ENCODE measurements at places on chromosomes 6 and 20.

GRCh38 chr6:148524471-148524882 is 181.8 kb downstream of the SASH1 start:
- DNase-seq: no peak

- DNase-seq: no peak
Measured at GRCh38 chr6:170137911-170138910, 152.7 kb downstream of the DLL1 start.

DNA sequence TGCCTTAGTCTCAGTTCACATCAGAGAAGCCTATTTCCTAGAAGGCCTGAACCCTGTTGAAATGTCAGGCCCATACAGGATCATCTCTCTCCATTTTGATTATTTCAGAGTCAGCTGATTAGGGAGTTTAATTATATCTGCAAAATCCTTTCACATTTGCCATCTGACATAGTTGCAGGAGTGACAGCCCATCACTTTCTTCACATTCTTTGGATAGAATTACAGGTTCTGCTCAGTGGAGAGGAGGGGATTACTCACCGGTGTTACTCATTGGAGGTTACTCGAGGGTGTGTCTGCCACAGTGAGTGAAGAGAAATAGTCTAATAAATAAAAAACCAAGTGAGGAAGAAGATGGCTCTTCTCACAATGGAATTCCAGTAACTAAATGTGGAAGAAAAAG is 216.8 kb downstream of the TMEM242 start:
- DNase-seq: peak; percentile 34

GRCh38 chr6:28488916-28489365 is 26.7 kb downstream of the GPX6 start:
- DNase-seq: no peak

DNA sequence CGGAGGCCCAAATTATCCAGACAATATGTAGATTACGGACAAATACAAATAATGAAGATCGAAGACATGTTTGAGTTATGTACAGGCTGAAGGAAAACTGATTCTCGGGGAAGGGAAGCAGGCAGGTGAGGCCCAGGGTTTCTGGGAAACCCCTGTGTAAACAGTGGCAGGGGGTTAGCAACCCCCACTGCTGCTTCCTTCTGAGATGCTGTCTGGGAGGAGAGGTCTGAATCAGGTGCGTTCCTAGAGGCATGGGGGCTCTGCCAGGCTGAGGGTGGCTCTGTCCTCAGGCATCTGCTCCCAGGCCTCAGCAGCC is 7.2 kb upstream of the MDGA1 start:
- no peak for DNase-seq

GRCh38 chr20:44336725-44337380 is at the start of gene R3HDML:
Gene R3HDML, plus strand, starts transcription at chr20:44337043. Its CDS starts 115 bp downstream, at chr20:44337158.
- DNase-seq: no peak

- no peak for DNase-seq
Measured at GRCh38 chr20:44247131-44247571, at the start of gene GDAP1L1. Gene GDAP1L1, plus strand, starts transcription at chr20:44247308. Its CDS starts 27 bp downstream, at chr20:44247335.

DNA sequence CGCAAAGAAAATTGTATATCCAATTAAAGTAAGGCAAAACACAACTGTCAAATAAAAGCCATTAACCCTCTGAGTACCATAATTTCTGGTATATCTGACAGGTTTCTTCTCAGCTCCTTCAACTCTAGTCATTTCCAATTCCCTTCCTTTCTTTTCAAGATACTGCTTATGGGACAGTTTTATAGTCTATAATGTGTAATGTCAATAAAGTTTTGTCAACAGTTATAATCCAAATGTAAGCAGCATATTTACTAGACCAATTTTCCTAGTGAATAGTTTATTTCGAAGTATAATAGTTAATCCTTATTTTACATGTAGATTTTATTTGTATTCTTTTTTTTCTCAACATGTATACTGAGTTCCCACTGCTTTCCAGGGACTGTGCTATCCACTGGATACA is 1081.8 kb downstream of the EPHA7 start:
- no peak for DNase-seq

DNA sequence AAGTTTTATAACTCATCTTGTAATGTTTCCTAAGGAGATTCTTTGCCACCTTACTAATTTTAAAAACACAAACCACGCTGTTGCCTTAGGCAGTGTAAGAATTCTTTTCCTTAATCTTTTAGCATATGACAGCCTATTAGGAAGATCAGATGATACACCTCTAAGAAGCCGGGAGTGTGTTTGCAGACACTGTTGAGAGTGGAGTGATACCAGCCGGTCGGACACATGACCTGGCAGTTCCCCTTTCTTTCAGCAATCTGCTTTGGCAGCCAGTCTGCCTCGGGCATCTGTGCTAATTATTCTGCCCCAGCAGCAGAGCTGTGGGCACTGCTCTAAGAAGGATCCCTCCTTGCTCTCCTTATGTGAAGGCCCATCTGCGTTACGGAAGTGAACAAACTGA is 50.9 kb downstream of the PLCB4 start:
- DNase-seq: peak; percentile 73

- DNase-seq: no peak
Measured at GRCh38 chr6:75932067-75932466, 140.4 kb downstream of the IMPG1 start.

DNA sequence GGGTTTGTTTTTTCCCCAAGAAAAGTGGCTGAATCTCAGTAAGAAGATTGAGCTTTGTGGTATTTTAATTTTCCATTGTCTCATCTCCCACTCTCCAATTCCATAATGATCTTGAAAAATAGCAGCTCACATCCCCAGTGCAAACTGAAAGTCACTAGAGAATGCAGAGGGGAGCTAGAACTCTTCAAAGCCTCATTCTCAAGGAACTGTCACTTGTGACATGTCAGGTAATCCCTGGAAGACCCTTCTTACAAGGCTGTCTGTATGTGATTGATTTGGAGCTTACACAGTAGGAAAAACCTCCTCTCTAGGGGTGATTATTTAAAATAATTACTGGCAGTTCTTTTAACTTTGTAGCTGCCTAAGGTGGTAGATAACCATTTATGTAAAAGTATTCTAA is 420.4 kb downstream of the CDH26 start:
- DNase-seq: no peak

- no peak for DNase-seq
Measured at GRCh38 chr6:28449056-28449455, 5.8 kb upstream of the ZSCAN23 start.

DNA sequence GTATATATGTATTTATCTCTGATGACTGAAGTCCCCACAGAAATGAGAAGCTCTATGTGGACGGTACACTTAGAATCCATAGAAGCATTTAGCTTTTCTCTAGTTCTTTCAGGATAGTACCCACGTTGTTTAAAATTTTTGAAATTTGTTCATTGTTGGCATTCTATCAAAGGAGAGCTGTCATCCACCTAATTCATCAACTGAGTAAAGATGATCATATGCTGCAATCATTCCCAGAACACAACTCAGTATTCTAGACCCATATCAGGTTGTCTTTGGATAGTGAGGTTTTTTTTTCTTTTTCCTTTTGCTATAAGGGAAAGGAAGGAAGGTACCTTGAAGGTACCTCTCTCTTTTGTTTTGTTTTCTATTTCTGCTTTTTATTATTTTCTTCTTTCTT is 9.3 kb downstream of the SERAC1 start:
- no peak for DNase-seq

DNA sequence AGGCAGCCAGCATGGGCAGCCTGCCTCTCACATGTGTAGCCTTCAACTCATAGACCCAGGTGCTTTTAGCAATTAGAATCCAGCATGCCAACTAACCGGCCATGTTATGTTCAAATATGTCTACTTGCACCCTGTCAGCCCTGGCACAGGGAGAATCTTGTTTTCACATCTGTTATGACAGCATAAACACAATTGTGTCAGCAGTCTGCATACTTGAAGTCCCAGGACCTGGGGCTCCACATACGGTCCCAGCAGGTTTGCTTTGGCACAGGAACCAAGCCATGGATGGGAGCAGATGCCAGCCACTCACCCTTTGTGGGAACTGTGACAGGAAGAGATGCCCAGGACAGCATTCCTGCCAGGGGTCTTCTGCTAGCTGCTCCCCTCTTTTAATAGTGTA is 67.2 kb upstream of the SYNDIG1 start:
- no peak for DNase-seq

- no peak for DNase-seq
Measured at GRCh38 chr6:150702675-150703074, 103.0 kb downstream of the PLEKHG1 start.

- no peak for DNase-seq
Measured at GRCh38 chr6:164109770-164110140, 695.2 kb downstream of the QKI start.

- no peak for DNase-seq
Measured at GRCh38 chr6:137427656-137428290, 66.4 kb downstream of the OLIG3 start.

GRCh38 chr6:14025160-14025559 is 92.4 kb upstream of the CD83 start:
- DNase-seq: no peak

GRCh38 chr6:43761666-43762409 is 8.2 kb upstream of the VEGFA start:
- no peak for DNase-seq

GRCh38 chr6:144725736-144726522 is 440.8 kb downstream of the UTRN start:
- DNase-seq: no peak

DNA sequence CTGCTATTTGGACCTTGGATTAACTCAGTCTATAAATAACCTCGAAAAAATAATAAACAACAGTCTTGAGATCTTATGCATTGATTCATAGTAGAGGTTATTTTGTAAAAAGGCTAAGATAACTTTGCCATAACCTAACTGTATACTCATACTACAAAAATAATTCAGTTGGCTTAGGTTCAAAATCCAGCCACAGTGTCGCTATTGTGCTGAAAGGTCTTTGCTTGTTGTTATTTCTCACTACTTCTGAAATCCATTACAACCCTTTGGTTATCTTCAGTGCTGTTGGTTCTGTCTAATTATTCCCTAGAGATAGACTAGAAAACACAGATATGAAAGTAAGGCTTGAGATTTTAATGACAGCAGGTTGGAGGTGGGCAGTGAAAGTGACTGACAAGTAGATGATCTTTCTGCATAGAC is 74.4 kb downstream of the MKKS start:
- DNase-seq: no peak

GRCh38 chr20:17863577-17864292 is 104.9 kb downstream of the SNX5 start:
- no peak for DNase-seq

DNA sequence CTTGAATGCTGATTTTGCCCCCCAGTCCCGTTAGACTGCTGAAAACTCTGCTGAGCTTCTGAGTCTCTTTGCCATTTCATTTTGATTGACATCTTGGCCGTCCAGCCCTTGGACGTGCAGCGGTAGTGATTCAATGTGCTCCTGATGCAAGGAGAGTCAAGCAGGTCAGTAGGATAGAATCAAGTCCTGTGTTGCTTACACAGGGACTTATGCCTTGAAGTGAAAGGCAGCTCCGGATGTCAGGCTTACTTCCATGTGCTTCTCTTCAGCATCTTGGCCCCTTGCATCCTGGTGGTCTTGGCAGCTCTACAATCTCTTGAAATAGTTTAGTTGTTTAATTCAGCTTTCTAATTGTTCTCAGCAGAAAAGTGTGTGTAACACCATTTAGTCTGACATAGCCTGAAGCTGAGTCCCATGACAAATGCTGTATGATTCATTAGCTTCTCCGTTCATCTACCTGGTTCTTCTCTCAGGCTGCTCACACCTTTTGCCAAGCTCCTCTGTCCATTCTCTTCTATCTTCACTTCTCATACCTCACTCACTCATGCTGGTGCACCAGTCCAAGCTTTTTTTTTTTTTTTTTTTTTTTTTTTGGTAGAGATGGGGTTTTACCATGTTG is 76.0 kb downstream of the EZR start:
- no peak for DNase-seq

DNA sequence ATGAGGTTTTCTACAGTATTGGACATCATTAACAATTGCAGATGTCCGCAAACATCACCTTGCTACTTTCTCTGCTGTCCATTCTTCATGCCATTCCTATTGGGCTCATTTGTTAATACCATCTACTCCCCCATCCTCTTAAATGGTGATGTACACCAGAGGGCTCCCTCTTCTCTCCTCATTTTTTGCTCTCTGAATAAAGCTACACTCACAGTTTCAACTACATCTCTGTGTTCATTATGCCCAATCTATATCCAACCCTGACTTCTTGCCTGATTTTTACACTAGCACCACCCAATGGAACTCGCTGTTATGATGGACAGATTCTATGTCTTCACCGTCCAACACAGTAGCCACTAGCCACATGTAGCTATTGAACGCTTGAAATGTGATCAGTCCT is 288.1 kb upstream of the ID4 start:
- no peak for DNase-seq

DNA sequence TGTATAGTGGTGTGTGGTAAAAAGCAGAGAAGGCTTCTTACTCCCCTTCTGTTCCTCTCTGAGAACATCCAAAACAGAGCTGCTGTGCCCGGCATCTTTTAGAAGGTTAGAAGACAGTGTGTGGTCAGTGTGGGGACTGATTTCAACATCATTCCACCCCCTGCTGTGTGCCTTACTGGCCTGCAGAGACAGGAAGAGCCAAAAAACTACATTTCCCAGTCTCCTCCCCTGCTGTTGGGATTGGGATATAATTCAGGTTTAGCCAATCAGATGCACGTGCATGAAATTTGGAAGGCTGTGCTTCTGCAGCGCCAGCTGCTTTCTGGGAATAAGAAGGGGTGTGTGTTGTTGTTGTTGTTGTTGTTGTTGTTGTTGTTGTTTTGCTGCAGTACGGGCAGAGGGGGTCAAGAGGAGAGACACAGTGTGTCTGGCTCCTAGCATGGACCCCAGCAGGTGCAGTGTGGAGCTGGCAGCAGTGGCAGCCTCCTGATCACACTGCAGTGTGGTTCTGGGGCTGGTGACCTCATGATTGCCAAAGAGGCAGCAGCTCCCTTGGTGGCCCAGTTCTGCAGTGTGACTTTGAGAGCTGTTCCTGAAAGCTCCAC is 74.7 kb downstream of the MRPL14 start:
- DNase-seq: no peak

DNA sequence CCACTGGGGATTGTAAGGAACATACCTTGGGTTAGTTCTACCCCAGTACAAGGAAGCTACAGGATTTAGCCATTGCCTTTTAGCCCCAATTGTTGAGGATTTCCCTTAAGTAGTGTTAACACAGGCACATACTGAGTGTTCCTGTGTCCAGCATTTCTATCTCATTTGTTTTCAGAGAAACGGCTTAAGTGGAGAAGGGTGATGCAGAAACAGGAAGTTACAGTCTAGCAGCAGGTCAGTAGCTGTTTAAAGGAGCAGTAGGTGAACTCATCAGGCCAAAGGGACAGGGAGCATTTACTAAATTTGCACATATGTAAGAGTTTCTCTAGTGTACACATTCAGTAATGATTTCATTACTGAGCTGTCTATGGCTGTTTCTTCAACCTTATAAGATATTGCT is 644.2 kb upstream of the GJE1 start:
- DNase-seq: no peak
